ENCODE measurements at places on chromosomes 5 and 9.

DNA sequence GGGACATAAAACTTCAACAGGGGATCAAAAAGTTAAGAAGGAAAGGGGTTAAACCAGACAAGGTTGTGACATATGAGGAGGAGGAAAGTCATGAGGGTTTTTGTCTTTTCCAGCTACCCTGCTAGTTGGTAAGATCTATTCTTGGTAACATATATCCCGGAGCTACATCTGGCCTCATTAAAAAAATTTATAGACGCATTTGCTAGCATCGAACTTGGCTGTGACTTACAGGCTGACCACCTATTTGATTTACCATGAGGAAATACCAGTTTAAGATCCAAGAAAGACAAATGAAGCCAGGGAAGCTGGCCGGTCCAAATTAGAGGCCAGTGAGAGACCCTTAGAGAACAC lies 87.6 kb upstream of the NIPAL4 start:
- no peak for DNase-seq

DNA sequence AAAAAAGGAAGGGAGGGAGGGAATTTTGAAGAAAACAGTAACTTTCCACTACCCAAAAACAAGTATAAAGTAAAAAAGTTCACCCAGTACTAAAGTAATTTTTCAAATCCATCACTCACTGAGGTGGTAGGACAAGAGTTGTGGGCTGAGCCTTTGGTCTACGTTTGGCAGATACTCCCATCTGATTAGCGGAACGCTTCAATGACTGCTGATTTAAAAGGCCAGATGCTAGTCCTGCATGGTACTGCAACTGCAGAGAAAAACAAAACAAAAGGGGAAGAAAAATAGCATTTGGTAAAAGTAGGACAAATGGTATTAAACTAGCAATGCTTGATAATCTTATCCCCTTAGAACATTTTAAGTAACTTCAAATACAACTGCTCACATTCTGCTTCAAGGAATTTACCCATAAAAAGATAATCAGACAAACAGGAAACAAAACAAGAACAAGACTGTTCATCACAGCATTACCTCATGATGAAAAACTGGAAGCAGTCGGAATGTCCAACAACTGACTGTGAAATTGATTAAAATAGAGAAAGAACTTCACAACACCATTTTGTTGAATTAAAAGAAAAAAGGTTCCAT lies 65.4 kb downstream of the MED27 start:
- no peak for DNase-seq

DNA sequence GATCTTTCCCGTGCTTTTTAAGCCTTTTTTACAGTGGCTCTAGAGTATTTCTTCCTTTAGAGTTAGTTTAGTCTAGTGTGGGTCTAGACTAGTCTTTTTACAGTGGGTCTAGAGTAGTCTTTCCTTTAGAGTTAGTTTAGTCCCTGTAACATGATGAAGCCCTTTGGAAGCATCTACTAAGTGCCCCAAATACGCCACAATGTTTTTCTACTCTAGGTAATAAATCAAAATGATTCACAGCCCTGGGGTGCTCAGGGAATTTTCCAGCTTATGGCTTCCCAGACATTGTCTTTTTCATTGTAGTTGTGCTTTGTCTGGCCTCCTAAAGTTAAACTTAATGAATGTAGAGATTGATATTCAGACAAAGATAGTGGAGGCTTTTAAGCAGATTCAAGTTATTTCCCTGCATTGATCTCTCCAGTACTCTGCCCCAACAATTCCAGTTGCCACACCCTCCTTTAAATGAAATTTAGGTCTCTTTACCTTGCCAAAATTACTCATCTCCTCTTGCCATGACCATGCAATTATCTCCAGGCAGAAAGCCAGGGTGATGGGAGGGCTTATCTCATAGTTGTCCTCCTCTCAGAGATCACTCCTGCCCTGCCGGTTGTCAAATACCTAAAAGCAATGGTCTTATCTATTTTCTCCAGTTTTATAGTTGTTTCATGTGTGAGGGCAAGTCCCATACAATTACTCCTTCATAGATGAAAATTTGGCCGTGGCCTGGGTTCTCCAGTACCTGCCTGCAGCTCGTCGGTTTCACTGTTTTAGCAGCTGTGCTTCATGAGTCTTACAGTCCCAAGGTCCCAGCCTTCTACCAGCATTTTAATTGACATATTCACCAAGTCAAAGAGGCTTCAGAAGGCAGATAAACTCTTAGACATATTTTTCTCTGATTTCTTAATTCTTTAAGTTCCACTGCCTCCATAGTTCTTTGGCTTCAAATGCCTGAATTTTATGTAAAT lies 794.0 kb upstream of the COX7C start:
- DNase-seq, result no peak

GRCh38 chr5:69485471-69485870 lies 7.1 kb upstream of the OCLN start:
- DNase-seq, result no peak

- DNase-seq, result no peak
These were observed 168.2 kb downstream of the CD180 start for GRCh38 chr5:67028371-67028770.
